Stimulated activated CD4-positive, alpha-beta T cell treated with anti-CD3 and anti-CD28 coated beads, Interleukin-4, amount 100 ng/mL, for 24 hours (primary cell): ENCODE measurements at places on chromosomes 2 and 18.

DNA sequence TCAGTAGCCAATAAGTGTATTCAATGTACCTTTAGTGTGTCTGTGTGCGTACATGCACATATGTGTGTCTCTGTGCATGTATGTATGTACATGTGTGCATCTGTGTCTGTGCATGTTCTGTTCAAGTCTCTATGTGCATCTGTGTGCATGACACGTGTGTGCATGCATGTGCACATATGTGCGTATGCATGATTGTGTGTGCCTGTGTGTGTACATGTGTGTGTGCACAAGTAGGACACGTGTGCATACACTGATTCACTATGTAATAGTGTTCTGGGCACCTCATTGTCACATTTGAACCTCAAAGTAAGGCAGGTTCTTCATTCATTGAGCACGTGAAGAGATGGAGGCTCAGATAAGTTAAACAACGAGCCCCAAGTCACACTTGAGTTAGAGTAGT is 142.6 kb upstream of the COPS8 start:
- no peak for DNase-seq

GRCh38 chr2:83081826-83082690 is 1377.0 kb downstream of the SUCLG1 start:
- no peak for DNase-seq

GRCh38 chr2:217045700-217046475 is 186.0 kb upstream of the TNP1 start:
- no peak for DNase-seq

DNA sequence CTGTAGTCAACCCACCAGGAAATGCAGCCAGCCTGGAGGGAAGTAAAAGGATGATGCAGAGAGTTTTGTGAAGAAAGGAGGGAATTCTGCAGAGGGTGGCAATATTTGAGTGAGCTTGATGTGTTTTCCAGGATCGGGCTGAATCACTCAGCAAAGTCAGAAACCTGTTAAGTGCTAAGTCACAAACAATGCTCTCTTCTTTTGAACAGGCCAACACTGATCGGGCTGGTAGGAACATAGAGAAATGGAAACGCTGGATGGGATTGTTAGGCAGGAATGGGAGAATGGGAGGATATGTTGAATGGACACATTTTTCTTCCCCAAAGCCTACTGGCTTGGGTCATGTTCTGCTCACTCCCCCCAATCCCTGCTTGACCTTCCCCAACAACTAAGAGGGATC is 36.6 kb downstream of the KCNS3 start:
- DNase-seq: no peak

DNA sequence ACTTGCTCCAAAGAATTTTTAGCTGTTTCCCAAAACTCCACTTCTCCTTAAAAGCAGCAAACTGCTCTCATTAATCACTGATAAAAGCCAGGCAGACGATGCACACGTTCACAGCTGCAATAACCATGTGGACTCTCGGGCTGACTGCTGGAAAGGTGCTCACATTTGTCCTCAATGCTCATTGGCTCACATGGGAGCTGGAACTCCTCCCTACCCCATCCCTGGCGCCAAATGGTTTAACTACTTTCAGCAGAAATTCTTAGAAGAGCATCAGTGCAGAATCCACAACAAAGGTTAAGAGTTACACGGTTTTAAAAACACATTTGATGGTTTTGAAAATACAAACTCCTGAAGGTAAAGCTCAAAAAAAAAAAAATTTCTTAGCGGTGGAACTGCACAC is 117.1 kb downstream of the NOL10 start:
- DNase-seq: no peak

GRCh38 chr18:74140582-74140981 is 7.1 kb downstream of the FBXO15 start:
- DNase-seq: no peak

GRCh38 chr2:72236445-72237067 is 88.9 kb upstream of the CYP26B1 start:
- DNase-seq: no peak

- DNase-seq: peak; percentile 37
Measured at GRCh38 chr18:73842795-73843394, 304.7 kb downstream of the FBXO15 start.

GRCh38 chr18:41977233-41977632 is 22.2 kb downstream of the PIK3C3 start:
- no peak for DNase-seq

- DNase-seq: no peak
Measured at GRCh38 chr2:201882353-201883090, 76.2 kb downstream of the CDK15 start.

- peak; percentile 11 for DNase-seq
Measured at GRCh38 chr18:32530947-32531651, 60.4 kb upstream of the GAREM1 start.

GRCh38 chr2:122152571-122152970 is 397.1 kb downstream of the TSN start:
- no peak for DNase-seq

GRCh38 chr2:101119431-101119830 is 31.8 kb downstream of the TBC1D8 start:
- DNase-seq: no peak

GRCh38 chr2:110173523-110173922 is 31.3 kb downstream of the NPHP1 start:
- no peak for DNase-seq

DNA sequence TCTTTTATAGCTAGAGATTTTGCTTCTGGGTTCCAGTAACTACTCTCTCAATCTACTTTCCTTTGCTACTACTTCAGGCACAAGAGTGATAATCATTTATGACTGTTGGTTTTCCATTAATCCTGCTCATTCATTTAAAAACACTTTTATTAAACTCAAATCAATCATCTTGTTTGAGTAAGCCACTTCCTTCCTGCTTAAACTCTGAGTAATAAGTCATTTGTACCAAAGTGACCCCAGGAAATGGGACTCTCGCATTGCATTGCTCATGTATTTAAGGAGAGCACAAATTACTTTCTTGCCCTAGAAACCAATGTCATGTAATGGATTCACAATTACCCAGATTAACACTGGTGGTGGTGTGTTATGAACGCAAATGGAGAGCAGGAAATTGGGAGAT is 270.7 kb upstream of the HNMT start:
- DNase-seq: no peak

DNA sequence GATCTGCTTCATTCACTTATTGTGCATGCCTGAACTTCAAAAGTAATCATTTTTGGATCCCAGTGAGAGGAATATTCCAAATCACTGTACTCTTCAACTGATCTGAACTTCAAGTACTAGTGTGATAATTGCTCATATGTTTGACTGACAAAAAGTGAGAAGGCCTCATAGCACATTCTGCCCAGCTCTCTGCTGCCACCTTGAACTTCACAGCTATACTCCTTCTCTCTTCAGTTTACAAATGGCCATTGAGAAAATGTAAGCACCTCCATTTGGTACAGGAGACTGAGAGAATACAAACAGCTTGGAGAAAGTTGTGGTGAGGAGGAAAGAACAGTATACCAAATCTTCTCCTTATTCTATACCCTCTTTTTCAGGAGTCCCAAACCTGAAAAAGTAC is 946.0 kb upstream of the CHAC2 start:
- DNase-seq: no peak

- DNase-seq: no peak
Measured at GRCh38 chr2:129861666-129862288, 117.7 kb upstream of the RAB6C start.

DNA sequence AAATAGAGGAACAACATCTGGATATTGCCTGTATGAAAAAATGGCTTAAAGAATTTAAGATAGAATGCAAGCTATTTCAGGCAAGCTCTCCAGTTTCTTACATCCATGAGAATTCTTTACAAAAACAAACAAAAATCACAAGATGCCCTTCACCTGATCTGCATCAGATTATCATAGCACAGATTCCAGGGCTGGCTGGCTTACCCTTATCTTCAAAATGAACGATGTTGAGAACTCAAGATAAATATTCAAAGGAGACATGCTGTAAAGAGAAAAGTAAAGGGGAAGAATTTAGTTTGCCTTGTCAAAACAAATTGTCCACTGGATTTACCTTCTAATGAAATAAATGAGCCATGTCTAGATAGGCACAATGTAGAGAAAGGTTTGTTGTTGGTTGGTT is 18.7 kb upstream of the SLC40A1 start:
- DNase-seq: no peak

- DNase-seq: no peak
Measured at GRCh38 chr2:150142561-150142960, 344.9 kb downstream of the RND3 start.

DNA sequence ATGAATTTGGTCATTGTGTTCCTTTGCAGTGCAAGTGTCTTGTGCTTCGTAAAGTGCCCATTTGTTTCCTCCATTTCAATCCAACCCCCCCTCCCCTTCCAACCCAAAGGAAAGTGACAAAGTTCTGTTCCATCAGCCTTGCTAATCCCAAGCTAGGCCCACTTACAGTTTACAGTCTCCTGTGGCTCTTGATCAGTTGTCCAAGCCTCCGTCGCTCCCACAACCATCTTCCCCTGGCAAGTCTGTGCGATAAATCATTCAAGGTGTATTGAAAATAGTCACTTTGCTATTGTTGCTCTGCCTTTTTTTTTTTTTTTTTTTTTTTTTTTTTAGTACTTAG is 6.5 kb downstream of the POU3F3 start:
- no peak for DNase-seq

GRCh38 chr2:160308915-160309314 is 108.8 kb upstream of the ITGB6 start:
- DNase-seq: no peak

GRCh38 chr2:107545066-107545465 is 281.6 kb upstream of the RGPD4 start:
- DNase-seq: no peak

DNA sequence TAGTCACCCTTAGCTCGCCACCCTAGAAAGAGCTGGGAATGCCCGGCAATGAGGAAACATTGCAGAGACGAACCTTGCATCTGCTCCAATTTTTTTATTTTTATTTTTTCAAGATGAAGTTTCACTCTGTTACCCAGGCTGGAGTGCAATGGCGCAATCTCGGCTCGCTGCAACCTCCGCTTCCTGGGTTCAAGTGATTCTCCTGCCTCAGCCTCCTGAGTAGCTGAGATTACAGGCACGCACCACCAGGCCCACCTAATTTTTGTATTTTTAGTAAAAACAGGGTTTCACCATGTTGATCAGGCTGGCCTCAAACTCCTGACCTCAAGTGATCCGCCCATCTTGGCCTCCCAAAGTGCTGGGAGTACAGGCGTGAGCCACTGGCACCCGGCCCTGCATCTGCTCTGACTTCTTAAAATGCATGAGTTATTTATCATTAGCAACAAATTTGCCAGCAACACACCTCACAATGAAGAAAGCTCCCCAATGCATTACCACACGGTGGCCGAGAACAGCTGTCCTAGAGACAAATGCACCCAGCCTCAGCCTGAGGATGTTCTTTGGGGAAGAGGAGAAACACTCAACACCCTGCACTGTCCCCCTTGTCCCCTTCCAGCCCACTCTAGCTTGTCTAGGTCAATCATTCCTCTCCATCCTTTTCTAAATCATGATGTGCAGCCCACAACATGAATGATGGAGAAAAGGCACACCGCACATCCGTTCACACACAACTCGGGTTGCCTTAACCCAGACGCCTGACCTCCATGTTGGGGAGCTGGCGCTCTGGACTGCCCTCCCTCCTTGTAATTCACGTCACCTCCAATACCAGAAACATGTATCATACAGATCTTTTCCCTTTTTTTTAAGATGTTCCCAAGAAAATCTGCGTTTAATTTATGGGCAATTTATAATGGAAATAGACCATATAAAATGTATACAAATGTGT is 46.9 kb downstream of the TTC32 start:
- DNase-seq: no peak

DNA sequence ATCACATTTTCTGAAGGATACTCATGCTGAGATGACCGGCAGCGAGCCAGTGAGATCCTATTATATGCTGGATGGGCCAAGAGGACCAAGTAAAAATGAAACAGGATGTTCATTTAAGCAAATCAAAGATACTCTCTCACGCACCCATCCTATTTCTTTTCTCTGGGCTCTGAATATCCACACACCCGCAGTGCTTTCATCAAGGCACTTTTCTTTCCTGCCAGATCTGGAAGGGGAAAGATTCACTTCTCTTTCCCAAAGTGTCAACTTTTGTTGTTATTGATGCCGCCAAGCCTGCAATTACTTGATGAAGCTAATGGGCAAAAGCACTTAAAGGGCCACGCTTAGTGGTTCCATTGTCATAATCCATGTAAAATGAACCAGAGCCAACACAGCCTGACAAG is 191.9 kb upstream of the CHAC2 start:
- no peak for DNase-seq

GRCh38 chr2:97963079-97963406 is 32.7 kb downstream of the TMEM131 start:
- DNase-seq: no peak

GRCh38 chr2:58204195-58204959 is 36.7 kb downstream of the FANCL start:
- DNase-seq: no peak

DNA sequence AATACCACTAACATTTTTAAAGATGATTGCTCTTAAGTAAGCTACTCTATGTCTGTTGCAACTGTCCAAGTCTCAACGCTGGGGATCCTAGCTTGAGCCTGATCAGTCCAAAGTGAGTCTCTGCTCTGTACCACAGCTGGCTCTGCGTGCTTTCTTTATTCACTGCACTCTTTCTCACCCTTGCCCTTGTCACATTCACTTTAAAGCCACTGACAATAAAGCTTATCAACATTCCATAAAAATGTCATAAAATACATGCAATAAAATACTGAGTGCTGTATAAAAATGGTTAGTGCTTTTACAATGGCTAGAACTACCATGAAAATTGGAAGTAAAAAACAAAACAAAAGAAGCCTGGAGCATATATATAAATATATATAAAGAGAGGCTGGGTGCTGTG is 45.5 kb upstream of the LRRTM4 start:
- DNase-seq: no peak

DNA sequence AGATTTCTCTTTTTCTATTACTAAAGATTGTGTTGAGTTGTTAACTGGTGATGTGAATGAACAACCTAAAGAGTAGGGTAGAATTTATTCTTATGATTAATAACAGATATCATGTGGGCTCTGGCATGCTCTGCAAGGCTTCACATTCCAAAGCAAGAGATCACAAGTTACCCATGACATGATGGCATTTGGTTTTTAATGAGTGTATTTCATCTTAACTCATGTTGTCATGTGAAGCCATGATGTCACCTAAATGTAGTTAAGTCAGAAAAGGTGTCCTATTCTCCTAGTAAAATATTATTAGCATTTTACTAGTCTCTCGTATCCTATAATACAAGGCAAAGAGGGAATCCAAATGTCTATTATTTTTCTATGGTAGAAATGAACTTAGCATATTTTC is 678.0 kb downstream of the ARHGAP15 start:
- DNase-seq: no peak

GRCh38 chr2:241859436-241860183 is 916 bp upstream of the PDCD1 start:
- DNase-seq: peak; percentile 79

GRCh38 chr2:183867206-183867605 is 731.1 kb upstream of the ZNF804A start:
- no peak for DNase-seq

GRCh38 chr2:225630824-225631533 is 231.5 kb downstream of the NYAP2 start:
- DNase-seq: no peak

- no peak for DNase-seq
Measured at GRCh38 chr2:206176121-206176520, 16.4 kb downstream of the EEF1B2 start.
